ENCODE measurements at places on chromosomes 7 and 10.

DNA sequence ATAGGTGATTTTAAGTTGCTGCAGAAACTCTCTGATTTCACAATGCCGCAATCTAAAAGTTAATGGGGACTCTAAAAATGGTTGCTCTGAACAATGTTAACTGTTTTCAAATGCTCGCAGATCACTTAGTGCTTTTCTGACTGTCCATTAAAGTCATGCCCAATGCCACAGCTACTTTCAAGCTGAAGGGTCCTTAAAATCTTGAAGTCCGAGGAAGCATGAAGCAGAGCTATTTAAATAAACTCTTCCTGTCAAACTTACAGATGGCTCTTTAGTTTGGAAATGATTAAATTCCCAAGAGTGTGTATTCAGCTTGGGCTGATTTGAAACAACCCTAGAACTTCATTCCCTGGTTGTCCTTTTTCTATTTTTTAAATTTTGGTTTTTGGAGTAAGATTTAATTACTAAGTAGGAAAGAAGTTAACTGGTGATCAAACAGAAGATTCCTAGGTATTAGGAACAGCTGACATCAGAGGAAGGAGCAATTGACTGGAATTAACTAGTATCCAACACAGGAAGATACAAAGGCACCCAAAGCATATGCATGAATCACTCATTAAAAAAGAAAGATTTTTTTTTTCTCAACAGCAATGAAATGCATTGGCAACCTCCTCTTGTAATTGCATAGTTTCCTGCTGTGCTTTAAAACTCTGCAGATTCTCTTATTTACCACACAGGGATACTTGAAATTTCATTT lies 105.1 kb downstream of the NRP1 start:
- DNase-seq = no peak

DNA sequence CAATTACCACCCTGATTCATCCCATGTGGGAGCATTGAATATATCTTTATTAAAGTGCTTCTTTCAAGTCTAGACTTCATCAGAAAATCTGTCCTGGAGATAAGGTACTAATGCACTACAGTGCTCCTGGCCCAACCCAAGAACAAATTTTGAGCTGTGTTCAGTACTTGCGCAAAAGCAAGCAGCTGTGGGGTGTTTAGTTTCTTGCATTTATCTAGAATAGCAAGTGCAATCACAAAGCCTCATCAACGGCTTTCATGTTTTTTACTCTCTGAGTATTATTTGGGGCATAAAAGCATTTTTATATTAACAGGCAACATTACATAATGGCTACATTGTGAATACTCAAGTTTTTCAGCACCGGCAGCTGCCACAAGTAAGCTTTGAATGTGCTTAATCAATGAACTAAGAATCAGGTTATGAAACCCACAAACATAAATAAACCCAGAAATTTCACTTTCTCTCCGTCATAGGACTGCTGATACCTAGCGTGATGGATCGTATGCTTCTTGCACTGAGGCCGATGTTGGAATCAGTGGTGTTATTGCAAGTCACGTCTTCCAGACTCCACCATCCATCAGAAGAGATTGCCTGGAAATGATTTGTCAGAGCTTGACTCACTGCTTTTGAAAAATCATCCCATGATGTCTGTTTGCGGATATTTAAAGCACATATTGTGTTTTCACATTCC lies 113.1 kb downstream of the CTTNBP2 start:
- DNase-seq = no peak

- DNase-seq = no peak
Measured at GRCh38 chr7:130701650-130702049, 15.3 kb upstream of the TSGA13 start.

DNA sequence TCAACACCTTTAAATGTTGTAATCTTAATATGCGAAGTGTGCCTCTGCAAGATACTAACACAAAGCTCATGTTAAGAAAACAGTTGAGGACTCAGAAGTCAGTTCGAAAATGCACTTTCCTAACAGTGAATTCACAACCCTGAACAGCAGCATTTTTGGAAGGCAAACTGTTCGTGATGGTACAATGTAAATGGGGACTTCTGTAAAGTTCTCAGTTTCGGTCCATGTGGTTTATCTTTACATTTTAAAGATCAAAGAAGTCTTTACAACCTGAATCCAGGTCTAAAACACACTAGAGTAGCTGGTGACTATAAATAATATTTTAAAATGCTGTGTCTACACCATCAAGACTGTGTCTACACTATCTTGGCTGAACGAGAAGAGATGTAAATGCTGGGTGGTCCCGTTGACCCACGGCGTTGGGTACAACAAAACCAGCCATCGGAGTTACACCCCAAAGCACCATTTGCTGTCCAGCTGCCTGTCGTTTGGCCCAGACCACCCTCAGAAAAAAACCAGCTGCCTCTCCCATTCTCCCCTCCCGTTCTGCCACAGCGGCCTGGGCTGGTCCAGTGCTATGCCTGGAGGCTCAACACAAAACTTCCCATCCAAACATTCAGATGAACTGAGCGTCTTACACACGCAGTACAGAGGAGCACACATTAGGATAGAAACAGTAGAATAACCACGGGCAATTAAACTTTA lies 42.9 kb downstream of the MKI67 start:
- no peak for DNase-seq

DNA sequence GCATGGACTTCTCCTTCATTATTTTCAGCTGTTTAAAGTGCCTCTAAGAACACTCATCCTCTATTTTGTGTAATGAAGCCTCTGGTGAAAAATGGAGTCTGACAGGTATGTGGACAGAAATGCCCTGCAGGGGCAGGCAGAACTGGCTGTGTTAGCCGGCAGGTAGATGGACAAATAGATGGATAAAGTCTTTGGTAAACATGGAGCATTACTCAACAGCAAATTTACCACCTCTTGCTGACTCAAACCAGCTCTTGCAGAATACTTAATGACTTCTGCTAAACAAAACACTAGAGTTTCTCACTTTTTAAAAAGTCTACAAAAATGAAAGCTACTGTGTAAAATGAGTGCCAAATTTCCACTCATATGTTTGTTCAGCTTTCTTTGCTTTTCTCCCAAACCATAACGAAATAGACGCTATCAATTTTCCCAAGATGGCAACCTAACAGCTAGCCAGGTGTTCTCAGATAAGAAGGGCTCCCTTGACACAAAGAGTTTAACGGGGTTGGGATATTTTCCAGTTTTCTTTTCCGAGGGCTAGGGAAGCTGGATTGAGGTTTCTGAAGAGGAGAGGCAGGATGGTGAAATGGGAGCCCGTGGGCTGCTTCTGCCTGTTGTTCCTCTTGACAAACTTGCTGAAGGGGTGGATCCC lies 71.9 kb upstream of the HABP2 start:
- no peak for DNase-seq
